Lung microvascular endothelial cell (primary cell): ENCODE measurements at places on chromosomes 2 and 18. TPM values are rescaled to one million over a fixed set of nuclear protein-coding genes. Genes with fewer than 3 reads are reported as not detected.

DNA sequence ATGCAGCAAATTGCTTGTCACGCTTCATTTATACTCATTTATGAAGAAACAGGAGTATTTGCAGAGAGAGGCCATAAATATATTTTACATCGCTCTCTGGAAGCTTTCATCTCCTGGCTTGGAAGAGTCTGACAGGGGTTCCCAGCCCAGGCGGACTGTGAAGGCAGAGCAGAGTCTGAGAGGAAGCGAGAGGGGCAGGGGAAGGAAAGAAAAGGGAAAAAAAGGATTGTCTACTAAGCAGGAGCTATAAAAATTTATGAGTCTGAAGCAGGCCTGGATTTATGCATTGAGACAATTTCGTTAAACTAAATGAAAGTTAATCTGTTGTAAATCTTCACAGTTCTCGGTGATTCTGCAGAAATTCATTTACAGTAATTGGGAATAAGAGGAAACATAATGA, 143.9 kb upstream of the GYPC start:
- DNase-seq: no peak

DNA sequence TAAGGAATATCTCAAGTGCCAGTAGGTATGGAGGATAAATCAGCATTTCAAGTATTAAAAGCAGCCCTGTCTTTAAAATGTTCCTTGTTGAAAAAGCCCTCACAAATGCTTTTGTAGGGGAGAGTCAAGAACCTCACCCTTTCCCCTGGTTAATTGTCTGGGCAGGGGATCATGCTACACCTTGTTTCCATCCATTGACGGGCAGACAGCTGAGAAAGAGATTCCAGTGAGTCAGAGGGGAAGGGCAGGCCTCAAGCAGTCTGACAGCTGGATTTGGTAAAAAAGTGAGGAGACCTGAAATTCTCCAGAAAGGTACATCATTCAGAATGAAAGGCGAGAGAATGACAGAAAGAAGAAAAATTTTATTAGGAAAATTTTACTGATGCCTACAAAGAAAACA, 203.2 kb upstream of the CYP26B1 start:
- no peak for DNase-seq

DNA sequence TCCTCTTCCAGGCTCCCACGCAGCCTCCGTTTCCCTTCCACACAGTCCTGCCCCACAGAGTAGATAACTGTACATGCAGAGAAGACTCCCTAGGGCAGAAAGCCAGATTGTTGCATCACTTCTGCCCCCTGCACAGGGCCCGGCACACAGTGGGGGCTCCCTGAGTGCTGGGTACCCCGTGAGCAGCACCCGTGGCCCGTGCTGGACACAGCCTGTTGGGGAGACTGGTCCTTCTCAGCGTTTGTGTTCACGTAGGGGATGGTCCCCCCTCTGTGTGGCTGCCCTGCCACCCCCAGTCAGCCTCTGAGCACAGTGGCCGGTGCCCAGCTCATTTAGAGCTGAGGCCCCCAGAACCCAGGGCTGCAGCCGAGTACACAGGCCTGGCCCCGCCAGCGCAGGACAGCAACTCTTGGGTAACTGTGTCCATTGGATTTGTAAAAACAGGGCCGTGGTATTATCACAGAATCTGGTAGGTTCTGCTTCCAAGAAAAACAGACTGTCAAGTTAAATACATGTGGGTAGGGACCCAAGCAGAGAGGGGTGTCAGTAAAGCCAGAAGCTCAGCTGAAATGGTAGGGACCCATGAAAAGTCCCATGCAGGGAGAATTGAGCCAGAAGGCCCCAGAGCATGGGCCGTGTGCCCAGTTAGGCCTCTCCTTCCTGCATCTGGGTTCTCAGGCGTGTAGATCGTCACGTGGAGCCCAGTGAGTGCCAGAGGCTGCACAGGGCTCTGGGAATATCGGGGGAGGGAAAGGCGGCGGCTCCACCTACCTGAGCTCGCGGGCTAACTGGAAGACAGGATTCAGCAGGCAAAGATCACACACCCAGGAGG, 257.3 kb downstream of the ATAD2B start:
- DNase-seq: no peak

The ITSN2 gene
- total RNA-seq: 30.3 and 39.7 TPM in 2 replicates

DNA sequence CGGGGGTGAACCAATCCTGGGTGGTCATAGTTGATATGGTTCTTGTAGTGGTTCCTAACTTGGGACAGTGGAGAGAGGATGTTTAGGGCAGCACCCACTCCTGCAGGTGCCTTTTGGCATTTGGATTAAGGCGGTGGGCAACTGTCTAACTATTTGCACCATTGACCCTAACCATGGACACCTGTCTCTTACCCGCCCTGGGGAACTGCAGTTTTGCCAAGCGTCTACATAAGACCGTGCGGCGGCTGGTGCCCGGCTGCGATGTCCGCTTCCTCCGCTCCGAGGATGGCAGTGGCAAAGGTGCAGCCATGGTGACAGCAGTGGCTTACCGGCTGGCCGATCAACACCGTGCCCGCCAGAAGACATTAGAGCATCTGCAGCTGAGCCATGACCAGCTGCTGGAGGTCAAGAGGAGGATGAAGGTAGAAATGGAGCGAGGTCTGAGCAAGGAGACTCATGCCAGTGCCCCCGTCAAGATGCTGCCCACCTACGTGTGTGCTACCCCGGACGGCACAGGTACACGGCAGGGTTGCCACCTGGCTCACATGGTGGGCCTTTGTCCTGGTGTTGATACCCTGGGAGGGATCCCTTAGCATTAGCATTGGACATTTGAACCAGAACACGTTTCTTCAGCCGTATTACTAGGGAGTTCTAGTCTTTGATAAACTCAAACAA, 46.3 kb downstream of the HK2 start:
- no peak for DNase-seq

DNA sequence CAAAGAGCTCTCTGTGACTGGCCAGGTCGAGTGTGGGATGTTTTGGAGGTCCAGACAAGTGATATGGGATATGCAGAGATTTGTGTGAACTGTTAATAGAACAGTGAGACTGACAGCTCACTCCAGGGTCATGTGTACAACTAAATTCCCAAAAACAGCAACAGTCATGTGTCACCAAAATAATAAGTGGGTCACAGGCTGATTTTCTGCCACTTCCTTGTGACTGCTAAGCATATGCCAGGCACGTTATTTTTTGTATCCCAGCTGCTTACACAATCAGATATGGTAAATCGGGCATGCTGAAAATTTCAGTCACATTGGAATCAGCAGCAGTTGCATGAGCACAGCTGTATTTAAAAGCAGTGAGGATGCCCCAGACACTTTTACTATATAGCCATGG, 198.7 kb downstream of the PTGR3 start:
- DNase-seq: no peak

DNA sequence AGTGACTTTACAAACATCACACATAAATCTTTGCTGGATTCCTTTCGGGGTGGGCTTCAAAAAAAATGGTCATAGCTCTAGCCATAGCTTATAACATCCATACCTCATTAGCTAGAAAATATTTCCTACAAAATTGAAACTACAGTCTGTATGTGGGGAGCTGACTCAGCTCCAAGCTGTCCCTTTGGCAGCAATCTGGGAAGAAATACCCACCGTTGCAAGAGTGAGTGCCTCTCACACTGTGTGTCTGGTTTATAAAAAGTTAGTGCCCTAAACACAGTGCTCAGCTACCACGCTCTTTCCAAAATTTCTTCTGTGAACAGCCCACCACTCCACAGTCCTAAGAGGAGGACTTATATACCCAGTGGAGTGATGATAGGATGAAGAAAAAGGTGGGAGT, 170.1 kb downstream of the RBM43 start:
- DNase-seq: no peak

DNA sequence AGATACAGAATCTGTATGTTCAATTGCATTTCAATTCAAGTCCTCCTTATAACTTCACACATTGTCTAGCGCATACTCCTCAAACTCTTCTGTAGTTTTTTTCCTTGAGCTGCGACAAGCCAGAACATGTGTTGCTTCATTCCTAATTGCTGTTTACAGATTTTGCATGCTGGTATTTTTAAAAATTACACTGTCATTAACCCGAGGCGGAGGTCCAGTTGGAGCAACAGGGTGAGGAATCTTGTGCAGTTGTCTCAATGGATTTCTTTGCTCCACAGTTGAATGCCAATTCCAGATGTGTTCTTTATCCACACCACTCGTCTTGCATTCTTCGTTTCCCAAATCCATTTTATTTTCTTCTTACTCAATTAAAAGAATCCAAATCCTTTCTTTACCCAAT, 16.4 kb upstream of the SERPINB13 start:
- DNase-seq: no peak

DNA sequence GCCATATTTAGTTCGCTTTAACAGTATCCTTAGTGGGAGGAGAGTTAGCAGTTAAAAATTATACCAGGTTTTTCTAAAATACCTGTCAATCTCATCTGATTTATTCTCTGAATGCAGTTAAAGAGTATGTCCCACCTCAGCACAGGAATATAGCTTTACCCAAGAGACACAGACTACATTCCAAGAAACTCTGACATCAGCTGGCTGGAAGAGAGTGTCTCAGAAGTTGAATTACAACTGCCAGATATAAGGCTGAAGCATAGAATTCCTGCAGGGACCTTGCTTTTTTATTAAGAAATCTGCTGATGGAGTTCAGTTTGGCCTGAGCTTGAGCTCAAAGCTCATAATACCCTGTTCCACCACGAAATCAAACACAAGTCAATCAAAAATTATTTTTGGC, 25.4 kb upstream of the CNTNAP5 start:
- DNase-seq: no peak

DNA sequence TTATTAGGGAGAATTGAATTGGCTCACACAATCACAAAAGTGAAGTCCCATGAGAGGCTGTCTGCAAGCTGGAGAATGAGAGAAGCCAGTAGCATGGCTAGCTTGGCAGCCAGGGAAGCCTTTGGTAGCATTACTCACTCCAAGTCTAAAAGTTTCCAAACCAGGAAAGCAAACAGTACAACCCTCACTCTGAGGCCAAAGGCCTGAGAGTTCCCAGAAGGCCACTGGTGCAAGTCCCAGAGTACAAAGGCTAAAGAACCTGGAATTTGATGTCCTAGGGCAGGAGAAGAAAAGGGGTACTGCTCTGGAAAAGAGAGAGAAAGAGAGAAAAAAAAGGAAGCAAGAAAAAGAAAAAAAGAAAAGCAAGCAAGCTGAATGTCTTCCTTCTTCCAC, 318.2 kb downstream of the RND3 start:
- DNase-seq: peak; percentile 5

The WDPCP gene
- 4.6 and 5.2 TPM in 2 replicates for total RNA-seq

The GAD1 gene
- 0.22 and 0.40 TPM in 2 replicates for total RNA-seq

The ACMSD gene
- total RNA-seq: not detected in 2 replicates
